OCI-LY7 (cell line): ENCODE measurements at places on chromosomes 7 and 10.

GRCh38 chr7:98970016-98970615 is 91.8 kb downstream of the TRRAP start:
- no peak for DNase-seq

DNA sequence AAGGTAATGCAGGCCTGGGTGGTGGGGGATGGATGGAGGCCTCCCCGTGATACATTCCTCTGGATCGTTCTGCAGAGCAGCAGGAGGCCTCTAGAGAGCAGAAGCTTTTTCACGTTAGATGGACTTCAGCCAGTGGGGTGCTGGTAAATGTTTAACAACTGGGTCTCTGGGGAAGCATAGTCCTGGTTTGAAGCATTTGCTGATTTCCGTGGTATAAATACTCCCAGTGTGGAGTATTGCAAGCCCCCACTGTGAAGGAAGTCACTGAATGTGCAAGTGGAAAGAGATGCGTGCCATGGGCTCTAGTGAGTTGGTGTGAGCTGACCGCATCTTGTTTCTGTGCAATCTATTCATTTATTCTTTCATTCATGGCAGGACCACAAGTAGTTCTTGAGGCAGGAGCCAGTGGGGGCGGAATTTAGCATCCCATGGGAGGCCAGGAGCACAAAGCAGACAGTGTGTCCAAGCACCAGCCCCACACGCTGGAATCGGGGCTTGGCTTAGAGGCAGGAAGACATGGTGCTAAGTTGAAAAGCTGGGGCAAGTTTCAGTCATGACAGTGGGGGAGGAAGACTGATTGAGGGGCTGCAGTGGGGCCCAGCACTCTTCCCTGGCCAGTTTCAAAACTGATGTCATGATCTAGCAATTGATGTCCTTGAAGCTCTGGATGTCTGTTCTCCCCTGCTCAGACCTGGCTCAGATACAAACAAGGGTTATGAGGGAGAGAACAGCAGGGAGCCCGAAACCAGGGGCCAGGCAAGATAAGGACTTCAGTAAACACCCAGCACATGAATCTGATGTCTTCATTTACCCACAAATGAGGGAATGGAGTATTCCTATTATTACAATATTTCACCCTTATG is 280.9 kb upstream of the LYZL1 start:
- no peak for DNase-seq

- DNase-seq, result no peak
These were observed 126.2 kb upstream of the NRP1 start for GRCh38 chr10:33460505-33461294.

DNA sequence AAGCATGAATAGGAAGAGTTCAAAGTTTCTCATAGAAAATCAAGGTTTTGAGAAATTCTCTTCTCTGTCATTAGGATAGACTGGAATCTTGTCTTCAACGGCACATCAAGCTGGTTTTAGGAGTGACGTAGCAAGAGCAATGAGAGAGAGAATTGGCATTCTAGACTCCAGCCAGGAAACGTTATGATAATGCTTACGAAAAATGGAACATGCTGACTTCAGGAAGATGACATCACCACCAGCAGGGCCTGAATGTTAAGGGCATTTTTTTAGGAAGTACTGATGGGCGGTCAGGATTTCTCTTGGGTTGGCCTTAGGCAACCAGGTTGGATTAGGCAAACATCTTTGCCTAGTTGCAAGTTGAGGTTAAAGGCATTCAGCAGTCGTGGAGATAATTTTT is 213.2 kb upstream of the CTBP2 start:
- no peak for DNase-seq

GRCh38 chr7:70479153-70480021 is 652.6 kb upstream of the GALNT17 start:
- DNase-seq, result no peak

DNA sequence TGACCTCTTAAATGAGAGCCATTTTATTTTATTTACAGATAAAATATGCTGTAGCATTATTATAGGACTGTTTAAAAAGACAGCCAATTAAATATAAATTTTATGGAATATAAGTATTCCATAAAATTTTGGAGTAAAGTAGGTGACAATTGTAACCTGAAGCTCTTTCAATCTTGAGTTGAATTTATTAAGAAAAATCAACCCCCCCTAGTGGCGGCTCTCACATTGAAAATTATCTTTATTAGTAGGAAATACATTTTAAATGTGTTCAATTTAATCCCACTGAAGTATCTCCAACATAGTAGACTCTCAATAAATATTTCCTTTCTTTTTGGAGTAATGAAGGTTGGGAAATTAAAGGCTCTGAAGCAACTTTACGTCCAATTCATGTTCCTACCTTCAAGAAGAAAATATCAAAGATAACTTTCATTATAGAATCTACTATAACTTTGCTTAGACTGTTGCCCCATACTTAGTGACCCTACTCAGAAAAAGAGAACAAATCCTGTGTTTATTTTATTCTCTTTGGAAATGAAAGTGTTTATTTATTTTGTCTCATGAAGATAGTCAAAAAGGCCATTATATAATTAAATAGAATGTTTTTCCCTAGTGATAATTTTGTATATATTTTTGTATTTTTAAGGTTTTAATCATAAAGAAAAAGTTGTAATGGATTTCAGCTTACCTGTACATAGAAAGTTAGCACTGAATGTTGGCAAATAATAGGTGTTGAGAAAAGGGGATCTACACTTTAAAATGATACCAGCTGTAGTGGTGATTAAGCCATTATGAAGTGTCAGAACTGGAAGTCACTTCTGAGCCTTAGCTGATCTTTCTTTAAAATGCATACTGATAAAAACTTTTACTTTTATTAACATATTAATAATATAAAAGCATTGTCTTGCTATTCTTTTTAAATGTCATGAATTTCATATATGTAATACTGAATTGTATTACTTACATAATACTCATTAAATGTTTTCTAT is 3.3 kb downstream of the AHR start:
- DNase-seq, result peak; percentile 26

- peak; percentile 67 for DNase-seq
These were observed 43.8 kb downstream of the CYTH3 start for GRCh38 chr7:6228361-6229229.

GRCh38 chr7:102279537-102280400 is 6.9 kb upstream of the SH2B2 start:
- peak; percentile 88 for DNase-seq

- DNase-seq, result no peak
These were observed 19.1 kb downstream of the CNOT4 start for GRCh38 chr7:135490783-135491182.

DNA sequence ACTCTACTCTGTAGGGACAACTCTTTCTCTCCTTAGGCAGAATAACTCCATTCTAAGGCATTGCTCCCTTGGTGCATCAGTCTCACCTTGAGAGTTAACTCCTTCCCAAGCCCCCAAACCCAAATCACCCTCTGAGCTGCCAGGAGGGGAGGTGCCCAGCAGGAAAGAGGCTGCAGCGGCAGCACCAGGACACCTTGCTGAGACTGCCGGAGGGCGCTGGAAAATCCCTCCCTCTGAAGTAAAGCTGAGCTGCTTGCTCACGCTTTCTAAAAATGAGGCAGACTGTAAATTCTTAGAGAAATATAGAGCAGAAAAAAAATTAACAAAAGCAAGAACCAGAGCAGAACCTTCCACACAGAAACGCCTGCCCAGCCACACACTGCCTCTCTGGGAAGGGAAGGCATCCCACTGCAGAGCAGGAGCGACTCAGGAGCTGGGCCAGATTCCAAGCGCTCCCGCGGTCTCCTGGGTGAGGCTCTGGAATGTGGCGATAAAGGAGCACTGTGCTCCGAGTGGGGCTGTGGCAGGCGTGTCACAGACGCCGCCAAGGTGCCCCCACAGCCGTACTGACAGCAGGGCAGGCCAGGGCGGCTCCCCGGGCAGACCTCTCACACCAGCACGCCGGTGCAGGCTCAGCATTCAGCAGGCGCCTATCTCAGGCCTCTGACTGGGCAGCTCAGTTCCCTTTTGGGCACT is 202.1 kb downstream of the TNS3 start:
- no peak for DNase-seq

GRCh38 chr10:103612462-103613365 is 119.2 kb downstream of the NEURL1 start:
- DNase-seq, result no peak

DNA sequence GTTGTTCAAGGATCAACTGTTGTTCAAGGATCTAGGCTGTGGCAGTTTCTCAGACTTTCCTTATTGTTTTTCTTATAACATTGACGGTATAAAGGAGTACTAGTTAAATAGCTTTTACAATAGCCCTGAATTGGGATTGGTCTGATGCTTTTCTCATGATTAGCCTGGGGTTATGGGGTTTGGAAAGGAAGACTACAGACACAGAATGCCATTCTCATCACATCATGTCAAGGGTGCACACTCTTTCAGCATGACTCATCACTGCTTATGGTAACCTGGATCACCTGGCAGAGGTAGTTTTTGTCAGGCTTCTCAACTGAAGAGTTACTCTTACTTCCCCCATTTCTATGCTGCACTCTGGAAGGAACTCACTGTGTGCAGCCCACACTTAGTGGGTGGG is 194.2 kb upstream of the NPSR1 start:
- DNase-seq, result no peak

DNA sequence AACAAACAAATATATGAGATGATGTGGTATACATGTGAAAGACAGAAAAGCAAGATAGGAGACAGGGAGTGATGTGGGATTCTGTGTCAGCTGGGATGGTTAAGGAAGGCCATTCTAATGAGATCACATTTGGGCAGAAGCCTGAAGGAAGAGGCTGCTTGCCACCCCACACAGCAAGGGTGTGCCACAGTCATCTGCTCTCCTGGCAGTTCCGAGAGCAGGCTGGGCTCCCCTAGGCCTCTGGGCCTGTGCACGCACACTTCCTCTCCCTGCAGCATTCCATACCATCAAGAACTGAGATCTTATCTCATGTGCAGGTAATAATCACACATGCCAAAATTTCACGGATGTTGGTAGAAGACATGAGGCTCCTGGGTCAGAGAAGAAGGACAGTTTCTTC is 43.1 kb downstream of the SYPL1 start:
- no peak for DNase-seq

GRCh38 chr10:44650691-44651661 is 260.2 kb upstream of the TMEM72 start:
- no peak for DNase-seq

DNA sequence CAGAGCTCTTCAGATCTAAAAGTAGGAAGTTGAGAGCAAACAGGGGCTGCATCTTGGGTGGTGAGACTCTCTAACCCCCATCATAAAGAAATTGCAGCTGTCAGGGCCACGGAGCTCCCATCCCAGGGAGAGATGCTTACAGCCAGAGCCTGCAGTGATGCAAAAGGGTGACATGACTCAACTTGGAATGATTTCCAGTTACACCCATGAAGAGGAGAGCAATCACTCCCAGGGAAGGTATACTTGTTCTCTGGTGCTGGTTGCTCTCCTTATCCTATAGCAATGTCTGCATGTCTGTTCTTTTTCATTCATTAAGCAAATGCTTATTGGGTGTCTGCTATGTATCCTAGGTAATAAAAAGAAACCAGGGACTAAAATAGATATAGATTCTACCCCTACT is 228.0 kb downstream of the RAB11FIP2 start:
- no peak for DNase-seq

GRCh38 chr7:156028521-156028920 is 216.3 kb upstream of the SHH start:
- DNase-seq, result no peak

- DNase-seq, result no peak
These were observed 167.1 kb downstream of the VTI1A start for GRCh38 chr10:112614072-112614471.

DNA sequence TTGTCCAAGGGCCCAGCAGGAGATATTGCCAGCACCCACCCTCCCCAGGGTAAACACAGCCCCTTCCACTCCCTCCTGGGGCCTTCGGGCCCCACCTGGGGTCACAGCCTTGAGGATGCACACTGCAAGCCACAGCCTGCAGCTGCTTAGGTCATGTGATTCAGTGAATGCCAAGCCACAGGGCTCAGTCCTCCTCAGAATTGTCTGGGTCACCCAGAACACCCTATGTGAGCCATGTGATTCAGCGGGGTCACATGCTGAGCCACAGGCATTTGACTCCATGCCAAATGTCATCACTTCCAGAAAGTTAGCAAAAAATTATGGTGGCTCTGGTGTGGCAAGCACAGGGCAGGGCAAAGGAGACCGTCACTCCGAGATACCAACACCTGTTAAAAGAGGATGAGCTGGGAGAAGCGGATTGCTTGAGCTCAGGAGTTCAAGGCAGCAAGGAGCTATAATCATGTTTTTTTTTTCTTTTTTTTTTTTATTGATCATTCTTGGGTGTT is 17.2 kb upstream of the PSAP start:
- peak; percentile 39 for DNase-seq

DNA sequence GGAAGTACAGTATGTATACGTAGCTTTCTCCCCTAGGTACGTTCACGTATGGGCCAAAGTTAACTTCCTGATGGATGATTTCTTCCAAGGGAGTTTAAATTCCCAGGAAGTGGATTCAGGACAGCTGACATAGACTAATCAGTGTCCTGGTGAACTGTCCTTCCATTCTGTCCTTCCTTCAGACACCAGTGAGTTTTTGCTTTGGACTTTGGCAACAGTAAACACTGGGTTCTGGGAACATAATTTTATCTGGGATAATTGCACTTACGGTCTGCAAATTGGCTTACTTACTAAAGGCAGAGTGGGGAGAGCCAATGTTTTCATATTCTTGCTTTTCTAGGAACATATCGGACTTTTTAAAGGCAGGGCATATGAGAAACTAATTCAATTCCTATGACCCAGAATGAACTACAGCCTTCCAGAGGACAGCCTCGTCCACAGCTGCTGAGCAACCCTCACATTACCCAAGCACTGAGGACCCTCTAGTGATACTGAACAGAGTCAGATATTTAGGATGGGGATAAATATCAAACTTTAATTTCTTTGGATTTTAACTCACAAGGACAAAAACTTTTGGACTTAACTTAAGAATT is 97.9 kb downstream of the RAB18 start:
- DNase-seq, result no peak

DNA sequence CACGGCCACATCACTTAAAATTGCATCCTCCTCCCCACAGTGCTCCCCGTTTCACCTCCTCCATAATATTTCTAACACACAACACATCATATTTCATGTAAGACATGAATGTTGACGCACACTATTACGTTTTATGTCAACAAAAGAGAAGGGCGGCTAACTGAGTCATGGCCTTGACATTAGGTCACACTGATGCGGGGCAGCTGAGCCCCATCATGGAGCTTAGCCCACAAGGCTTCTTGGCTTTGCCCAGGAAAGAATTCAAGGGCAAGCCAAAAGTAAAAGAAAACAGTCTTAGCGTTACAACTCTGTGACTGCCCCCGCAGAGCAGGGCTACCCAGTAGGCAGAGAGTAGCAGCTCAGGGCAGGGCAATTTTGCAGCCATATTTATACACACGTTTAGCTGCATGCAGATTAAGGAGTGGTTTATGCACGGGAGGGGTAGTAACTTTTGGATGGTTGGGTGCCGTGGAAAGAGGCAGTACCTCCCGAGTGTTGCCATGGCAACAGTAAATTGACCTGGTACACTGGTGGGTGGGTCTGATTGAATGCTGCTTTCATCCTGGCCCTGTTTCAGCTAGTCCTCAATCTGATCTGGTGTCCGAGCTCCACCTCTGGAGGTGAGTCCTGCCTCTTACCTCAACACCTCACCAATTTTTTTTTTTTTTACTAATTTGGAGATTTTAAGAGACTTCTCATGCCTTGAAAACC is 156.2 kb upstream of the FRMD4A start:
- no peak for DNase-seq
